ENCODE measurements at places on chromosomes 3 and 15. TPM values are rescaled to one million over a fixed set of nuclear protein-coding genes. Genes with fewer than 3 reads are reported as not detected.

DNA sequence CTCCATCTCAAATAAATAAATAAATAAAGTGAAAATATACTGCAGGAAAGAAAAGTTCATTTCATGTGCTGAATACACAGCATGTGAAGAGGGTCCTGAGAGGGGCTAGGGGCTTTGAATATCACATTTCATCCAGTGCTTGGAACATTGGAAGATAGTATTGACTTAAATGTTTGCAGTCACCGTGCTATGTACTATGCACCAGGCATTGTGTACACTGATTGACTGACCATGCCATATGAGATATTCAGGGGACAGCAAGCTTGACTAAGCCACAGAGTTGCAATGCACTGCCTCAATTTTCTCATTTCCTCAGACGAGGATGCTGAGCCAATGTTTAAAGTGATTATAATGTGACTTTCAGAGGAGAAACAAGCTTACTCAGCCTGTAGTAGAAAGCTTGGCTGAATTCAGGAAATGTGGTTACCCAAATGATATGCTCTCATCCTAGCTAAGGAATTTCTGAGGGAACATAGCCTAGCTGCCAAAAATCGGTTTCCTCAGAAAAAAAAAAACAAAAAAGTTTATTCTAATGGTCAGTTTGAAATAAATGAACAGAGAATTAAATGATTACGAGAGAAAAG, 557.9 kb downstream of the FGF12 start:
- peak; percentile 79 for DNase-seq

DNA sequence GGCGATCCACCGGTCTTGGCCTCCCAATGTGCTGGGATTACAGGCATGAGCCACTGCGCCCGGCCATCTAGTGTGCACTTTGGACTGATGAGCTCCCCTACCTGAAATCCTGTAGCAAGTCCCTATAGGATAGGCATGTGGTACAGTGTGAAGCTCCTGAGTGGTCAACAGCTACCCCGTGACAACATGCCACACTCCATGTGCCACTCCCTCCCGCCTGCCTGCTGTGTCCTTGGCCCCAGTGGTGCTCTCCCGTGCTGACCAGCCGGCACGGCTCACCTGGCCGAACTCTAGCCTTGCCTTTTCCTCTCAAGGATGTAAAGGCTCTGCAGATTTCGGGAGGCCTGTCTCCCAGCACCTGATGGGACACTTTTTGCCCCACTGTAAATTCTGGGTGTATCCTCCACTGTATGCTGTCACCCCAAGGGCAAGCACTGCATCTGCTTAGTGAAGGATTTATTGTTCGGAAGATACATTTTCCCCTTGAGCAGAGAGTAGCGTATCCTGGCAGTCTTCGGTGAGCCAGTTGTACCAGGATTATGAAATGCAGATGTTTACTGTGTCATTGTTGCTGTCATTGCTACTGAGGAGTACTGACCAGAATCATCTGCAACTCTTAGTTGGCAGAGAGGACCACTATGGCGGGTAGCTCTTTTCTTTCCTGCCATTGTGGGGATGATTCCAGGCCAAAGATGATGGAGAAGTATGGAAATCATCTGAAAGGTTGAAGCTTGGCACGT, 64.7 kb downstream of the IGF1R start:
- no peak for DNase-seq

GRCh38 chr15:73924171-73924921, 1.9 kb upstream of the LOXL1 start:
- peak; percentile 95 for DNase-seq

CCR8 gene
- not detected for total RNA-seq

MUC20 gene
- total RNA-seq: not detected

CCDC54 gene
- not detected for total RNA-seq

DNA sequence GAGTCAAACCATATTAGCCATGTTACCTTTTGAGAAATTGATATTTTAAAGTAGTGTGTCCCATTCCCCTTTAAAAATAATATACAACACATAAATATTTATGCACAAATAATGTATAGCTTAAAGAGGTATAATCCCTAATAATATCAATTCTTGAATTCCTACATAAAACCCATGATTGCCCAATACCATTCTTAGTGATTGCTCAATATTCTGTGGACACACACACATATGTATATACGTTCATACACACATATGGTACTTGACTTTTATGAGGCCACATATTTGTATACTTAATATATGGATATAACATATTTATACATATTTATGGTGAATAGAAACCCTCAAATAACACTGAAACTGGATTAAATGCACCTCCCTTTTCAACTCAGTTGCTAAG, 367.4 kb downstream of the ZBBX start:
- no peak for DNase-seq

DNA sequence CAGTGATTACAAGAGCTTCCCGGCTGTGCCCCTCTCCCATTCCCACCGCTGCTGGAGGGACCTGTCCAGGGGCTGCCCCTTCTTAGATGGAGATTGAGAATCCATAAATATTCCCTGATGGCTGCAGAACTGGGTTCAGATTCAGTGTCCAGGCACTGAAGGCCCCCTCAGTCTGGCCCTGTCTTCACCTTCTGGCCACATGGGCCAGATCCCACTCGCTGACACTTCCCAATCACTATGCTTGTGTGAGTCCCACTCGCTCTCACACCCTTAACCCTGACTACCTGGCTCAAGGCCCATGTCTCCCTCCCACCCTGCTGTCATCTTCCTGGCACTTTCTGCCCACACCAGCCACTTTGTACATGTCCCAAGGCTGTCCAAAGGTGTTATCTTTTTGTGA, 15.5 kb upstream of the MRPS22 start:
- DNase-seq: no peak

NANOGP8 gene
- not detected for total RNA-seq

DNA sequence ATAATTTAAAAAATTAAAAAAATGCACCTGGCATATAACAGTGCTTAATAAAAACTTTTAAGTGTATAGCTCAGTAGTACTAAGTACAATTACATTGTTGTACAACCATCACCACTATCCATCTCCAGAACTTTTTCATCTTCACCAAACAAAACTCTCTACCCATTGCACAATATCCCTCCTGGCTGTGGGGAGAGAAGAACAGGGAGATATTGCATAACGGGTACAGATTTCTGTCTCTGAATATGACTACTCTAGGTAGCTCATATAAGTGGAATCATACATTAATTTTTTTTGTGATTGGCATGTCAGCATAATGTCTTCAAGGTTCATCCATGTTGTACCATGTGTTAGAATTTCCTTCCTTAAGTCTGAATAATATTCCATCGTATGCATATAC, 91.0 kb upstream of the PLAAT1 start:
- DNase-seq: no peak

DNA sequence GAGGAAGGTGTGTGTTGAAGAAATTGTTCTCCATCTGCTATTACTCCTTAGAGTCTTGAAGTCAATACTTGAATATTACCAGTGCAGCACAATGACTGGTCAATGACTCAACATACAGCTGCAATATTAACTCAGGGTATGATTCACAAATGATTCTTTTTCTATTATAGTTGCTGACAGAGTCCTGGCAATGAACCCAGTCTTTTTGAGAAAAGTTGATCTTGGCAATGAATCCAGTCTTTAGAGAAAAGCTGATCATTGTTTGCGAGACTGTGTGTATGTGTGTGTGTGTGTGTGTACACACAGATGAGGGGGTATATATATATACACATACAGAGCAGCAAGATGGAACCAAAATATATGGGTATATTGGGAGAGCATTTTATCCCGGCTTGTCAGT, 315.1 kb downstream of the ZNF385D start:
- peak; percentile 94 for DNase-seq

SPSB4 gene
- not detected for total RNA-seq

DNA sequence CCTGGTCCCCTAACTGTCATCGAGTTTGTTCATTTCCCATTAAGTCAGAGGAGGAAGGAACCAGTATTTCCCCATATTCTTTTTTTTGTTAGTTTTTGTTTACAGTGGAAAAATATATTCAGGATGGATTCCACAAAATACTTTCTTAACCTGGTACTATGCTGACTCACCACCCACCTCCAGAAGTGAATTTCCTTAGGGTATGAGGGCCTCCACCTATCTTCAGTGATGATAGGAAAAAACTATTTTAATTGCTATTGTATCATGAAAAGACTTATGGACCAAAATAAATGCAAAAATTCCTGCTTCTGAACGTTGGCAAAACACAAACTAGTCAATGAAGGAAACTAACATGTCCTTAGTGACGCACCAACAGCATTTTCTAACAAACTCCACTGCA, 64.2 kb upstream of the FOXP1 start:
- no peak for DNase-seq

- peak; percentile 88 for DNase-seq
Observed at GRCh38 chr3:64190517-64191515, 34.5 kb downstream of the PRICKLE2 start.

- DNase-seq: no peak
Observed at GRCh38 chr15:74763416-74763815, 14.8 kb downstream of the CYP1A2 start.

DNA sequence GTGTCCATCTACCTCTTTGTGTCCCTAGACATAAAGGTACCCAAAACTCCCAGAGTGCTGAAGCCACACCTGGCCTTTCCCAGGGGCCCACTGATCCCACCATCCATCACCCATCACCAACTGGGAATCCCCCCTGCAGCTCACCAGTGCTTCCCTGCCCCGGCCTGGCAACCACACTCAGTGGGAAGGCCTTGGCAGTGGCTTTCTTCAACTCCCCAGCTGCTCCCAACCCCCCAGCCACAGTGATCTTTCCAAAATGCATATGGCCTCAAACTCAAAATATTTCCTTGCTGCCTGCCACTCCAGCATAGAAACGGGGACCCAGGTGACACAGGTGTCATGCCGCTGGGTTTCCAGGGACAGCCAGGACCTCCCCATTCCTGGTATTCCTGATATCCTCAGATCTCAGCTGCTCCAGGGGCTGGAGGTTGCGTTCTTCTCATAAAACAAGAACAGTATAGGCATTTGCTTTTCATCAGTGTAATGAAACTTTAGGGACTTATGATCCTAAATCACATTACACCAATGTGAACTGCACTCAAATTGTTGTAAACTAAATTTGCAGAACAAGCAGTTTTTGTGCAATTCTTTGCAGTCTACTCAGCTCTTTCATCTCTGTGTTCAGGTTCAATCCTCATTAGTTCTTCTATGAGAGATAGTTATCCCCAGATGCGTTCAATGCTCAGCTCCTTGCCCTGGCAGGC, 1.3 kb downstream of the OCA2 start:
- DNase-seq: no peak

DNA sequence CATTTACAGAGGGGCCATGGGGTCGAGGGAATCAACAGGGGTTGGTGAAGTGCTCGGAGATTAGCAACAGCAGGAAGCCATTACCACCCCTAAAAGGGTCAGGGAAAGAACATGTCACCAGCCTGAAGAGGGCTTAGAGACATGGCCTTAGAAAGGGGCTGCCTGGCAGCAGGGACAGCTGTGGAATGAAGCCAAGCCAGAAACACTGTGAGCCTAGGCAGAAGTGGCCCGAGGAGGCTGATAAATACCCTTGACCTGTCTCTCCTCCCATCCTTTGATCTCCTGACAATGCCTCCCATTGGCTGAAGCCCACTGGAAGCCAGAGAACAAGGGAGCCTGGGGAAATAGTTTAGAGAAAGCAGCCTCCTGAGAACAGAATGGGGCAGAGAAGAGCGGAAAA, 31.4 kb downstream of the GPD1L start:
- DNase-seq: no peak

DNA sequence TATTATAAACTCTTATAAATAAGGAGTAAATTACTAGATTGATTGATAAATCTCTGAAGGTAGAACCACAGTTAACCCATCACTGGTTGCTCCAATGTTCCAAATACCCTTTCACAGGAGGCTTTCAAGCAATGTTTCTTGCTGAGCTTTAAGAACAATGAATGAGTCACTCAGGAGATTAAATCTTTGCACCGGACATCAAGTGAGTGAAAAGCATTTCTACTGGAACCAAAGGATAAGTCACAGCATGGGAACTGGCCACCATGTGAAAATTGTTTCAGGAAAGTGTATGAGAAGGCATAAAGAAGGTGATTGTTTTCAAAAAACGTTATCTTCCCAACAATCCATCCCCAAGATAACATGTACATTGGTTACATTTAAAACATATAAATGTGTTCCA, 90.6 kb downstream of the CNTN3 start:
- DNase-seq: peak; percentile 74

GRCh38 chr15:26049900-26050657, 187.0 kb upstream of the ATP10A start:
- DNase-seq: no peak

METTL6 gene
- 25.3 TPM for total RNA-seq

ATP8B4 gene
- 0.60 TPM for total RNA-seq

GRCh38 chr3:151008699-151009098, 36.2 kb upstream of the CLRN1 start:
- peak; percentile 60 for DNase-seq

DNA sequence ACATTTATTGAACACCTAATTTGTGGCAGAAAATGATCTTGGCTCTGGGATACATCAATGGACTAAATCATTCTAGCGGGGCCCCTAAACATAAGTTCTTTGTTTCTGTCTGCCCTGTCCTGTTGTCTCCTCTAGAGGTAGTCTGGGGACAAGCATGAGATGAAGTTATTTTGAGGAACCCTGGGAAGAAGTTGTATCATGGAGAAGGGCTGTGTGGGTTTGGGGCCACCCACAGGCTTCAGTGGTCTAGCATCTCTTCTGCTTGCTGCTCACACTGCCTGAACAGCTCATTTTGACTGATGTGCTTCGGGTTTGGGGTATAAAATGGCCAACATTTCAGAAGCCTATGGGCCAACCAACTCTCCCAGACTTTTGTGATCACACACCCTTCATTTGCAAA, 50.3 kb upstream of the OSBPL11 start:
- DNase-seq: no peak

TMEM108 gene
- 0.27 TPM for total RNA-seq

DNA sequence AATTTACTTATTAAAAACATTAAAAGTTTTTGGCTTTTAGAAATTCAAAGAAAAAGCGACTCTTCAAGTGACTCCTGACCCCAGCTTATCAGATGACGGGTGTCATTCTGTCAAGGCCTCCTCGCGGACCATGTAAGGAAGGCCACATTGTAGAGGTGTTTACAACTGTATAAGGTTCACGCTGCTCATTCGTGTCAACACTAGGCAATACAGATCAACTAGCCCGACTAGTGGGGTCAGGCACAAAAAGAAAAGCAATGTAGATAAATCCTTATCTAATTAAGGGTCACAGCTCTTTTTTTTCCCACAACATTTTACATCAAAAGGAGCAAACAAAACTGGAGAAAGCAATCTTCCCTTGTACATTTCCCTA, 207.5 kb upstream of the NR2F2 start:
- no peak for DNase-seq

GP5 gene
- not detected for total RNA-seq

TADA3 gene
- 91.5 TPM for total RNA-seq

DNA sequence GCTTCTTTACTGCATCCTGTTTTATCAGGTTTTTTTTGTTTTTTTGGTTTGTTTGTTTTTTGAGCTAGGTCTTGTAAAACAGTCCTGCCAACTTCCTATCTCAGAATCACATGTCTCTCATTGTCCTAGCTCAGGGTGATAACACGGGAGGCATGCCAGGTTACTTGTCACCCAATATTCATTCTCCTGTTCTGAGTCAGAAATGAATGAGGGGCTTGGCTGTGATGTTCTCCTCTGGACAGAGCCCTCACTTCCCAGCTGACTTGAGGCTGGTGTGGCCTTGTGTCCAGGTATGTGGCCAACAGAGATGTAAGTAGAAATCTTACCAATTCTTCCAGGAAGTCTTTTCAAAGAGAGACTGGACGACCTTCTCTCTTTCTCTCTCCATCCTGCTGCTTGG, 317.0 kb downstream of the GABRB3 start:
- no peak for DNase-seq

EFCC1 gene
- total RNA-seq: not detected

CERS3 gene
- not detected for total RNA-seq

Data from HT1080 (cell line).